ENCODE measurements at places on chromosomes 7 and 10. TPM values are rescaled to one million over a fixed set of nuclear protein-coding genes. Genes with fewer than 3 reads are reported as not detected.

Gene HYCC1
- 30.2 TPM for total RNA-seq

Gene INPP5F
- total RNA-seq = 11.4 TPM

Gene SYNPO2L
- total RNA-seq = not detected

Gene PILRA
- total RNA-seq = 6.3 TPM

Gene AOAH
- total RNA-seq = not detected

Gene SPOCK2
- 0.51 TPM for total RNA-seq

Gene ARHGEF35
- 0.33 TPM for total RNA-seq

Gene FEZF1
- not detected for total RNA-seq

Gene LIPK
- not detected for total RNA-seq

Gene SPAM1
- not detected for total RNA-seq

All from A549 treated with GW870086 at 1 μM for 4 hours (cell line).